ENCODE measurements at places on chromosomes 12 and 14.

DNA sequence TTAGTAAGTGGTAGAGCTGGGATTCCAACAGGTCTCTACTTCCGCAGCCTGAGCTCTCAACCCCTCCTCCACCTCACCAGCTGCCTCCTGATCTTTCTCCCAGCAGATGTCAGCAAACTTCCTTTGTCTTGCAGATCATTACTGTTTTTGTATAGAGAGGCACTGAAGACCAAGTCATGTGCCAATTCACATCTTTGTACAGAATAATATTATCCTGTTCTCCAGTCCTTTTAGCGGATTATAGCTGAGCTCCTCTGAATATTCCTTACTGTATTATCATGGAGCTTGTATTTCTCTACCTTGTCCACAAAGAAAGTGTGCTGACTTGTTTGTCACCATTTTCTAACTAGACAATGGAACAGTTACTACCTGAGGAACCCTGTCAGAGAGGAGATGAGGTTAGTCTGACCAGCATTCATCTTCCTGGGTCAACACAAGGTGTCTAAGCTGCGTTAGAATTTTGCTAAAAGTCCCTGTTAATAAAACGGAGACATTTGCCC lies 142.3 kb upstream of the ARHGAP5 start:
- DNase-seq = no peak

GRCh38 chr14:54002653-54003052 lies 46.0 kb upstream of the BMP4 start:
- no peak for DNase-seq

GRCh38 chr14:101074196-101075024 lies 170.9 kb upstream of the RTL1 start:
- no peak for DNase-seq

DNA sequence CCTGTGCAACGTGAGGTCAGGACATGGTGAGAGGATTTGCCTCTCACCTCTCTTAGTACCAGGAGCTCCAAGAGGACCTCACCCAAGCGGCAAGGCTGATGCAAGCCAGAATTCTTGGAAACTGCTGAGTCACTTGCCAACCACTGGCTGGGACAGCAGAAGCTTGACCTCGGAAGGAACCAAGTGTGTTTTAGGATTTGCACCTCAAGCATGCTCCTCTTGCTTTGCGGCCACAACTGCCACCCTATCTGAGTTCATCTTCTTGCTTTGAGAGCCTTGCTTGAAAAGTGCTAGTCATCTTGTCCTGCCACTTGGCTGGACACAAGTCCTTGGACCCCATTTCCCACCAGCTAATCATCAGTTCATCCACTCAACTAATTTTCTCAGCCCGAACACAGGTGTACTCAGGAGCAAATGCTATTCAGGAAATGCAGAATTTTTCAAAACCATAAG lies 195.8 kb downstream of the SLC25A21 start:
- no peak for DNase-seq

DNA sequence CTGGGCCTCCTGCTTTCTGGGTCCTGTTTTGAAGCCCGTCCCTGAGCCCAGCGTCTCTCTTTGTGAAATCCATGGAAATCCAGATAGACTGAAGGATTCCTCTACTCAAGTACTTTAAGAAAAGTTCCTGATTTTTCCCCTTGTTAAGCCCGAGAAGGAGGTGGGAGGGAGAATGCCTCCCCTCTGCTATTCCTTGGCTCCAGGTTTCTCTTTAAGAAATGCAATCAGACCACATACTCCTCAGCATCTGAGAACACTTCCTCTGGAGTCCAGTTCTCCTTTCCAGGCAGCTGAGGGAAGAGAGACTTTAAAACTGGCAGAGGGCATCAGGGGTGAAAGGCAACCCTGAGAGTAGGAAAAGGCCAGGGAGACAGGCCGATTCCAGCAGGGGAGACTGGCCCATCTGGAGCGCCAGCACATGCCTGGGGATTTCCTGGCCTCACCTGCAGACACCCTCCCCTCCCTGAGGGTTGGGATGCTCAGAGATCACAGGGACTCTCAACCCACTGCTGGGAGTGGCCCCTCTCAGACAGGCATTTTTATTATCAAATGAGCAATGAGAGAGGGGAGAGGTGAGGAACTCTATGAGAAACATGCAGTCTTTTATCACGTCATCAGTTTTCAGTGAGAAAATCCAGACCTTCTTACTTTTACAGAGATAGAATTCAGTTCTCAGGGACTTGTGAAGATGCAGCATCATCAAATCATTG lies 2.0 kb upstream of the EMP1 start:
- no peak for DNase-seq

DNA sequence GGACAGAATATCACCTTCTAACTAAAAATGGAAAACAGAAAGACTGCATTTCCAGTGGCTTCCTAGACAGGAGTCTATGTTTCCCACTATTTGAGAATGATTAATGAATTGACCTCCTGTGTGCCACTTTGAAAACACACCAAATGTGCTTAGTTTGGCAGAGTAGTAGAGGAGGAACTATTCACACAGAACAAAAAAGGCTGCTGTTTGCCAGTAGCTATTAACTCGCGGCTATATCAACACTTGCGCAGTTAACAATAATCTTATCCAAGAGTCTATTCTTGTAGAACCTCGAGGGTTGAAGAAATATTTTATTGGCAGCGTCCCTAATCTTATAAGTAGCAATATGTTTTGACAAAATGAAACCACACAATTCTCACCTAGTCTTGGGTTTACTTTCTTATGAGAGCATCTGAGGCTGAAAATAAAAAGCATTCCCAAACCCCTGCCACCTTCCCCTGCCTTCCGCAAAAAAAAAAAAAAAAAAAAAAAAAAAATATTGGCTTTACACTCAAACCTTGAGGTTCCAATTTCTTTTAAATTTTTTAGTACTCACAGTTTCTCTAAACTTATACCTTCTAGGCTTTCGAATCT lies 127.3 kb upstream of the FLRT2 start:
- no peak for DNase-seq

DNA sequence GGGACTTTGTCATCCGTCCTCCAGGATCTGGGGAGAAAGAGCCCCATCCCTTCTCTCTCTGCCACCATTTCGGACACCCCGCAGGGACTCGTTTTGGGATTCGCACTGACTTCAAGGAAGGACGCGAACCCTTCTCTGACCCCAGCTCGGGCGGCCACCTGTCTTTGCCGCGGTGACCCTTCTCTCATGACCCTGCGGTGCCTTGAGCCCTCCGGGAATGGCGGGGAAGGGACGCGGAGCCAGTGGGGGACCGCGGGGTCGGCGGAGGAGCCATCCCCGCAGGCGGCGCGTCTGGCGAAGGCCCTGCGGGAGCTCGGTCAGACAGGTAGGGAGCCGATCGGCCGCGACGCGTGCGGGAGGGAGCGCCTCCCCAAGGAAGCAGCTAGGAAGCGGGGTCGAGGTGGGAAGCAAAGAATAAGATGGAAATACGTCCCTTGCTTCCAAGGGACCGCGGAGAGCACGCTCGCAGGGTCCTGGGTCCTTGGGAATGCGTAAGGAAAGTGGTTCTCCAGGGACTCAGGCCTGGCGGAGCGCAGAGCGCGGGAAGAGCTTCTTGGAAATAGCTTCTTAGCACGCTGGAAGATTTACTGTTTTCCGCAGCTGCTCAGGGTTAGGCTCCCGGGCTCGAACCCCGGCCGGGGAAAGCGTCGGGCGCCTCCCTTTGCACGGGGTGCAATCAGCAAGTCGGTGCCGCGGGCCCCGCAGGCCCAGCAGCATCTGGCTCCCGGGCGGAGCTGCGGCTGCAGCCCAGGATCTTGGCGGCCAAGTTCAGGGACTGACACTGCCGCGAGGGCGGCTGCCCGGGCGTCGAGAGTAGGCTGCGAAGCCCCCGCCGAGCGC lies 457 bp downstream of the SOCS2 start:
- DNase-seq = no peak
